ENCODE measurements at places on chromosomes 3 and 15.

GRCh38 chr3:105397974-105398373 lies 31.3 kb downstream of the ALCAM start:
- no peak for DNase-seq

- peak; percentile 41 for DNase-seq
Measured at GRCh38 chr3:79351699-79352098, 416.1 kb downstream of the ROBO1 start.

- DNase-seq: peak; percentile 40
Measured at GRCh38 chr15:101723171-101723873, 951 bp downstream of the TARS3 start.

GRCh38 chr3:167733961-167734497 lies 663 bp downstream of the PDCD10 start:
- DNase-seq: no peak

- DNase-seq: no peak
Measured at GRCh38 chr3:36709826-36710365, 54.5 kb downstream of the DCLK3 start.

- DNase-seq: no peak
Measured at GRCh38 chr15:77004189-77004588, 9.3 kb downstream of the PSTPIP1 start.

DNA sequence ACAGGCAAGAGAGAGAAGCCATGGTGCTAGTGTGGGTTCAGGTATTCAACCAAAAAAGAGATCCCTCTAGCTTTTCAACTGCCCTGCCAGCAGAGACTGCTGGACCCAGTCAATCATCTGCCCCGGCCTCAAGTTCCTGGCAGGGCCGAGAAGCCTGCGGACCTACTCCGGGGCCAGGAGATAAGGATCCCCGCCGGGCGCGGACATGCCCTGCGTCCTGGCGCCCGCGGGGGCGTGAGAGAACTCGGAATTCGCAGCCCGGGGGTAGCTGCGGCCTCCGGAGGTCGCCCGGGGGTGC lies 821 bp upstream of the MAGI1 start:
- DNase-seq: peak; percentile 53

DNA sequence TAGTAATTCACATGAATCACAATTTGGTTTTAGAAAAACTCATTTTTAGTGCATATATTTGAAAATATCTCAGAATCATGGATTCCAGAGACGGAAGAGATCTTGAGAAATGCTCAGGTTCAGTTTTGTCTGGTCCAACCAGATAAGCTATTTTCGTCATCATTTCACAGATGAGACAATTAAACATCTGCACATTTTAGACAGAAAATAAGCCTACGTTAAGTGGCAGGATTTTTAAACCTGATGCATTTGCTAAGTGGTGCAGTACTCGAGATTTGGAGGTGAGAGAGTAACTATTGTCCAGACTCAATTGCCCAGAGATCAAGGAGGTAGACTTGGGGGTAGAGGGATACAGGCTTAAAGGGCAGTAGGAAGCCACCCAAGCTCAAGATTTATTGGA lies 90.5 kb downstream of the CCNL1 start:
- no peak for DNase-seq

- DNase-seq: no peak
Measured at GRCh38 chr3:14177580-14178246, 688 bp downstream of the XPC start.

GRCh38 chr3:135199137-135199536 lies 404.1 kb downstream of the EPHB1 start:
- DNase-seq: no peak

DNA sequence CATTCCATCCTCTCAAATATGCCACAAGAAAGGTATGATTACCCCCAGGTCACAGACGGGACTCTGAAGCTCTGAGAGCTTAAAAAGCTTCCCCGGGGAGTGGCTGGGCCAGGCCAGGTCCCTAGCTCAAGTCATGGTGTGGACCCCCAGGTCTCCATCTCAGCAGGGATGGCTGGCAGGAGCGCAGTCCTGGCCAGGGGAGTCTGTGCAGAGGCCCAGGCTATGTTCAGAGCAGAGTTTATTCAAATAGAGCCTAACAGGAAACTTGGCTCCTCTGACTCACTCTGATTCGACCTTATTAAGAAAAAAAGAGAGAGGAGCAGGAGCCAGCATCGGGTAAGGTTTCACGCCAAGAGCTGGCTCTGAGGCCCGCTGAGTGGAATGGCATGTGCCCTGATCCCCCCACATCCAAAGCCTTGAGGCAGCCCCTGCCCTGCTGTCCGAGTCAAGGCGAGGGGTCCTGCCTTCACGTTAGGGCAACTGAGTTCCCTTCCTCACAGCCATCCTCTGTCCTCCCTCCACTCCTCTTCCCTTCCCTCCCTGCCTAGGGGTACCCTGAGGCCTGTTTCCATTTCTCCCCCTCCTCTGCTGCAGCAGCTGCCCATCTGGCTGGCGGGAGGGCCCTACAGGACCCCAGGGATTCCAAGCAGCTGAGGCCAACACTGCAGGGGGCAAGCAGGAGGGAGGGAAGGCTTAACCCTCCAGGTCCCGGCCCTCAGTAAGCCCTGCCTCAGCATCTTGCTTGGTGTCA lies 1.9 kb upstream of the LOXL1 start:
- DNase-seq: peak; percentile 87

GRCh38 chr3:115436767-115437301 lies 186.5 kb upstream of the GAP43 start:
- no peak for DNase-seq

GRCh38 chr3:187025254-187025655 lies 94.9 kb downstream of the ST6GAL1 start:
- DNase-seq: no peak

DNA sequence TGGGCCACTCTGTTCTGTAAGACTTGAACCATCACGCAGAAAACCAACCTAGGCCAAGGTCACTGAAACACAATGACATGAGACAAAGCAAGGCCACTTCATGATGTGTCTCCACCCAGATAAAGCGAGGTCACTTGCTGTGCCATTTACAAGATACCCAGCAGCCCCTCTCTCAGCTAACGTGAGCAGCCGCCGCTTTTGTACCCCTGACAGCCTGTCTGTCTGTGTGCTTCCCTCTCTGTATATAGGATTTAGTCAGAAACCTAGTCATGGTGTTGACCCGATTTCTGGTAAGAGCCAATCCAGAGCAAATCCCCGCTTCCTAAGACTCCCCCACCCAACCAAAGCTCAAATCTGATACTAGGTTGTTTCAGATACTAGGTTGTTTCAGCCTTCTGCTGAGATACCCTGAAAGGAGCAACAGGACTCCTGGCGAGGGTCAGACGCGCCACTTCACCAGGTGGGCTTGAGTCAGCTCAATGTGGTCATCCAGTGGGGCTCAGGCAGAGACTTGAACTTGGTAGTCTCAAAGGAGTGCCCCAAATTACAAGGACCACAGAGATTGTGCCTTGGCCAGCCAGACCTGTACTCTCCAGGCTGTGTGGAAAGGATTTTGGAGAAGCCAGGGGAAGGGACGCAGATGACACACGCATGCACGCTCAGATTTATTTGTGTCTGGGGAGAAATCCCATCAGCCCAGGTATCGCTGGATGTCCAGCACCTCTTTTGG lies 3.1 kb upstream of the ZXDC start:
- no peak for DNase-seq

GRCh38 chr3:20516311-20516710 lies 330.3 kb upstream of the SGO1 start:
- DNase-seq: peak; percentile 63

GRCh38 chr15:70788114-70789049 lies 25.0 kb upstream of the UACA start:
- no peak for DNase-seq

DNA sequence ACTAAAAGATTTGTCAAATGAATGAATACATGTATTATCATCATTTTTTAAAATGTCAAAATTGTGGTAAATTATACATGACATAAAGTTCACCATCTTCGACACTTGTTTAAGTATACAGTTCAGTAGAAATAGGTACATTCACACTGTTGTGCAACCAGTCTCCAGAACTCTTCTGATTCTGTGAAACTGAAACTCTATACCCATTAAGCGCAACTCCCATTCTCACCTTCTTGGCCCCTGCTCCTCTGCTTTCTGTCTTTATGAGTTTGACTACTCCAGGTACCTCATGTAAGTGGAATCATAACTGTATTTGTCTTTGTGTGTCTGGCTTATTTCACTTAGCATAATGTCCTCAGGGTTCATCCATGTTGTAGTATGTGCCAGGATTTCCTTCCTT lies 50.1 kb upstream of the KBTBD8 start:
- DNase-seq: peak; percentile 62

- no peak for DNase-seq
Measured at GRCh38 chr3:42188376-42188775, 77.6 kb downstream of the CCK start.

DNA sequence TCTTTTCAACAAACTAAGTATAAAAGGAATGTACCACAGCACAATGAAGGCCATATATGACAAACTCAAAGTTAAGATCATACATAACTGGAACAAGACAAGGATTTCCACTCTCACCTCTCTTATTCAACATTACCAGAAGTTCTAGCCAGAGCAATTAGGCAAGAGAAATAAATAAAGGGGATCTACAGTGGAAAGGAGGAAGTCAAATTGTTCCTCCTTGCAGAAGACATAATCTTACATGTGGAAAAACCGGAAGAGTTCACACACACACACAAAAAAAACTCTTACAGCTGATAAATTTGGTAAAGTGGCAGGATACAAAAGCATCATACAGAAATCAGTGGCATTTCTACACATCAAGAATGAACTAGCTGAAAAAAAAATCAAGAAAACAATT lies 277.9 kb downstream of the MCTP2 start:
- no peak for DNase-seq

- DNase-seq: no peak
Measured at GRCh38 chr3:88809993-88810392, 297.4 kb upstream of the EPHA3 start.

GRCh38 chr3:133246119-133246518 lies 153.7 kb upstream of the BFSP2 start:
- DNase-seq: no peak

DNA sequence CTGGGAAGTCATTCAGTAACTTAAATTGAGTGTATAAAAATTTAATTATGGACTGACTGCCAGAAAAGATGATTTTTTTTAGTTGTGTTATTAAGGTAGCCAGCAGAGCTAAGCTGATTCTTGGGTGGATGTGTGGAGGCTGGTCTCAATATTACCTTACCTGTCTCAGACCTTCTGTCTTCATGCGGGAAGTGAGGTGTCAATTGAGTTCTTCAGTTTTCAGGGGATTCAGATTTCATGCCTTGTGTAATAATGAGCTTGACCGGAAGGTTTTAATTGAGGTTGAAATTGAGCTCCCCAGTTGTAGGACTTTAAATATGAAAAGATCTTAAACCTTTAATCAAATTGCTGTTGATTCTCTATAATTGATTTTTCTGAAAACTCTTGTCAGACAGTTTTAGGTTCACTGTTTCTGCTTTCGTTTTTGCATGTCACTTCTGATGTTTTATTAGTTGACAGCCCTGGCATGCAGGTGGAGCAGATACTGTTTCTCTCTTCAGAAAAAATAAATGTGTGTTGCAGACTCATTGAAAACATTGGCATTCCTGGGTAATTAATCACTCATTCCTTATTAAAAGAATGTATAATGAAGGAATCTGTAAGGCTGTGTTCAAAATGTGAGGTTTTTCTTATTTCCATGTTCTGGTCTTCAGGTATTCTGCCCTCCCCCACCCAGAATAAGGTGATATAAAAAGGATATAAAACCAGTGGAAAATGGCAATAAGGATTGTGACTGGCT lies 54.5 kb downstream of the PSMD6 start:
- no peak for DNase-seq

- DNase-seq: peak; percentile 71
Measured at GRCh38 chr3:37453393-37454389, 279.3 kb upstream of the LRRFIP2 start.

- DNase-seq: no peak
Measured at GRCh38 chr15:64755427-64755940, 19.9 kb downstream of the RBPMS2 start.

DNA sequence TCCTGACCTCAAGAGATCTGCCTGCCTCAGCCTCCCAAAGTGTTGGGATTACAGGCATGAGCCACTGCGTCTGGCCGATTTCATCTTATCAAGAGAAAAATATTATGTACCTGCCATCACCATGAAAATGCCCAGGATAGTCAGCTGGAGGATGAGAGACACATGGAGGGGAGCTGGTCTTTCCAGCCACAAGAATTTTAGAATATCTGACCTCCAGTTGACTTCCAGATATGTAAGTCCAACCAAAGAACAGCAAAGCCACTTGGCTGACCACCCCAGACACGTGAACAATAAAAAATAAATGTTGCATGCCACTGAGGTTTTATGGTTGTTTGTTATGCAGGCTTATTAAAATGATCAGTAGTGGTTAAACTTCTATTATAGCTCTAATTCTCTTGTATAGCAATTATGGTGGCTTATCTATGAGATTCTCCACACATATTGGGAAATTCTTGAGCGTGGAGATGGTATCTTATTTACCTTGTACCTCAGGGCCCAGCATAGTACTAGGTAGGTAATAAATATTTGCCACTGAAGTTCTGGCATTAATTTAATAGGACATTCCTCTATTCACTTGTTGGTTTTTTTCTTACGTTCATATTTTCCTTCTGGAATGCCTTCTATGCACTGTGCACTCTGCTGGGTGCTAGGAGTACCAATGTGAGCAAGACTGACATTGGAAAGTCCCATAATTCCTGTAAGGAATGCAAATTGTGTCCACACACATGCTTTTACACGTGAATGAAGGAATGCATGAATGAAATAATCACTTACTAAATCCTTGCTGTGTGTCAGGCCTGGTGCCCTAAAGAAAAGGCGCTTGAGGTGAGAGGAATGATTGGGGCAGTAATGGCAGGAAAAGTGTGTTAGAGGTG lies 77.6 kb downstream of the EDEM1 start:
- no peak for DNase-seq

GRCh38 chr3:57150113-57150581 lies 15.0 kb downstream of the IL17RD start:
- peak; percentile 78 for DNase-seq

DNA sequence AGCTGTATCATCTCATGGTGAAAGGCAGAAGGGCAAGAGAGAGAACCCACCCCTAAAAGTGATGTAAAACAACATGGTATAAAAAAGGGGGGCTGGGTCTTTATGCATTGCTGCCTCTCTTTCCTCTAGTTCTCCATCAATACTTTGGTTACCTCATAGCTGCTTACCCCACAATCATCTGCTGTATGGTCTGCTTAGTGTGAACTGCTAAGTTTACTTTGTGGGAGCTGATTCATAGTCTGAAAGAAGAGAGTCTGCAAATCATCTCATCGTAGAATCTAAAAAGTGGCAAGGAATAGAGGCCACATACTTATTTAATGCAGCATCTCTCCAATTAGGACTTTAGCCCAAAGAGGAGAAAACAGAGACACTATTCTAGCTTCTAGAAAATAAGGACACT lies 546.8 kb downstream of the GBE1 start:
- no peak for DNase-seq

DNA sequence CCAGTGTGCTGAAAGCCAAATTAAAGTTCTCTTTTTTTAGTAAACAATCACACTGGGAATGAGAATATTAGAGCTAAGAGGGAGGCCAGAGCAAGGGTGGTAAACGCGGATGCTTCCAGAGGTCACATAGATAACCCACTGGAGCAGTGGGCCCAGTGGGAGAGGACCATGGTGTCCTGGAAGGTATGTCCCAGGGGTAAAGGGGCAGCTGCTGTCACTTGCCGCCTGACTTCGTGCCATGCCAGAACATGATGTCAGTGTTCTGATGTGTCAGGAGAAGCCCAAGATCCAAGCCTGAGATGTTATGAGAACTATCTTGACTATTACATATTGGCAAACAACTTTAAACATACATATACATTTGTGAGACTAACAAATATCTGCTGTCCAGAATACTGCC lies 211.9 kb upstream of the IL12A start:
- DNase-seq: no peak

GRCh38 chr3:99681512-99681911 lies 43.1 kb downstream of the COL8A1 start:
- DNase-seq: peak; percentile 25

- DNase-seq: peak; percentile 80
Measured at GRCh38 chr3:133895208-133896001, at the start of gene RAB6B. TSS of gene RAB6B (minus strand) at chr3:133895882. CDS start at chr3:133895466, 416 bp downstream.

Measured in tongue (tissue), 3 donors.